CD8-positive, alpha-beta T cell (primary cell): ENCODE measurements at places on chromosomes 5 and 9.
A peak's percentile ranks its signal among the peaks of the same experiment; 100 is the strongest.

DNA sequence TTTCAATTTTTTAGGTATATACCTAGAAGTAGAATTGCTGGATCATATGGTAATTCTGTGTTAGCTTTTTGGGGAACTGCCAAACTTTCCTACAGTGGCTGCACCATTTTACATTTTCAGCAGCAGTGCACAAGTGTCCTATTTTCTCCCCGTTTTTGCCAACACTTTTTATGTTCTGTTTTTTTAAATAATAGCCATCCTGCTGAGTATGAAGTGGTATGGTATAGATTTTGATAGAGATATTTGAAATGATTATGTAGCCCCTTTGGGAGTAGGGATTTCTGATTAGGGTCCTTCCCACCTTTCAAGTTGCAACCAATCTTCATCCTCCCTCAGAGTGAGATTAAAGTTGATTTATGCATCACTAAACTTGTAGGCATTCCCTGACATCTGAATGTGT, 76.5 kb downstream of the ARHGEF28 start:
- no peak for DNase-seq

DNA sequence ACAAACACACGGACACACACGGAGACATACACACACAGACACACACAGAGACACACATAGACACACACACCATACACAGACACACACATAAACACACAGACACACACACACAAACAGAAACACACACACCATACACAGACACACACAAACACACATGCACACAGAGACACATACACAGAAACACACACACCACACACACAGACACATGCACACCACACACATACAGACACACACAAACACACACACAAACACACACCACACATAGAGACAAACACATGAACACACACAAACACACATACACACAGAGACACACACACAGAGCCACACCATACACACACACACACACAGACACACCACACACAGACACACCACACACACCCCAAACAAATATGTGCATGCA, 152.7 kb upstream of the FOXD4L5 start:
- DNase-seq: no peak

DNA sequence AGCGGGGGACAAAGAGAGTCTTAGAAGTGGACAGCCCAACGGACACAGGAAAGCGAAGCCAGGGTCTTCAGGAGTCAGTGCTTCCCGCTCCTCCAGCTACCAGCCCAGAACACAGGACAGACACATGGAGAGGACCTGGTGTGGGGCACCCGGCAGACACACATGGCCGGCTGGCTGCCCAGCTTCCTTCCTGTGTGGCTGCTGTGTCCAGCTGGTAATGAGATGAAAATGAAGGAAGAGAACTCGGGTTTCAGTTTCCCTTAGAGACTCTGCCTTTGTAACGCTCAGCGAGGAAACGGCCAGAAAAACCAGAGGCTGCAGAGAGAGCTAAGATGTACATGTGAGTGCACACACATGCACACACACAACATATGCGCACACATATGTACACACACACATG, 87.5 kb downstream of the SECISBP2 start:
- DNase-seq: no peak

- DNase-seq: no peak
These were observed 22.2 kb upstream of the B4GALT1 start for GRCh38 chr9:33189331-33189791.

DNA sequence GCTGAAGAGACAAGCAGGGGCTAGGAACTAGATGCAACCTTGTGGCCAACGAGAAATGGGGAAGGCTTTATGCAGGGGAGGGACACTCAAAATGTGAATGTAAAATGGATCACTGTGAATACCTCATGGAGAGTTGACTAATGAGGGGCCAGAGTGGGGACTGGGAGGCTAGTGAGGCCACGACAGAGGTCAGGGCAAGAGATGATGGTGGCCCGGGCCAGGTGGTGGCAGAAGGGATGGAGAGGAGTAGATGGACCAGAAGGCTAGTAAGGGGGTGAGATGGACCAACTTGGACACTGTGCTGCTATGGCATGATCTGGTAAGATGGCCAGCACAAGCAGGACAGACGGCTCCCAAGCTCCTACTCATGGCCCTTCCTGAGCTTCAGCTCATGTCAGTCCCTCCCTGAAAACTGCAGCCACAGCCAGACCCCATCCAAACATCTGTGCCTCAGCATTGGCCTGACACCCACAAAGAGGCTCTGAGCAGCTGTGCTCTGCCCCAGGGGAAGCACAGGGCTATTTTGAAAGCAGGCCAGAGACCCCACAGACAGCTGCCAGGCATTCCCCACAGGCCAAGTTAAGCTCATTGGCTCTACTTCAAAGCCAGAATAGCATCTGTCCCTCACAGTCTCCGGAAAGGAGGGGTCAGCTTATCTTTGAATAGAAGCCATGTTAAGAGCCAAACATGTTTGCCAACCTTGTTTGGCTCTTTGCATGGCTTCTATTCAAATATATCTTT, 22.1 kb downstream of the P4HA2 start:
- DNase-seq: no peak

- DNase-seq: no peak
These were observed 3.6 kb downstream of the NEURL1B start for GRCh38 chr5:172644711-172645110.

DNA sequence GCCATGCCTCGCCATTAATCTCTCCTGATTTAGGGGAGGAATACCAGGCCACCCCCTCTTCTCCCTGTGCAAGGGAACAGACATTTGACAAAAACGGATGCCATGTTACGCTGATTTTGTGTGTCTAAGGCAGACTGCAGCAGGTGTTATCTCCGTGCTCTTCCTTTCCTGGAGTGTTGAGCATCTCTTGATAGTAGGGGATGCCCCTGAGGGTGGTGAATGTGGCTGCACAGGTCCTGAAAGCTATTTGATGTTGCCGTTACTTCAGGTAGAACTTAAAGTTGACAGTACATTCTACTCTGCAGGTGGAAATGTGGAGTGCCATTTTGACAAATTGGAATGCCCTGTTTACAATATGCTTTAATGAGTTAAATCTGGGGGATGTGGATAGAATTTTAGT, 21.5 kb downstream of the TENT4A start:
- no peak for DNase-seq

DNA sequence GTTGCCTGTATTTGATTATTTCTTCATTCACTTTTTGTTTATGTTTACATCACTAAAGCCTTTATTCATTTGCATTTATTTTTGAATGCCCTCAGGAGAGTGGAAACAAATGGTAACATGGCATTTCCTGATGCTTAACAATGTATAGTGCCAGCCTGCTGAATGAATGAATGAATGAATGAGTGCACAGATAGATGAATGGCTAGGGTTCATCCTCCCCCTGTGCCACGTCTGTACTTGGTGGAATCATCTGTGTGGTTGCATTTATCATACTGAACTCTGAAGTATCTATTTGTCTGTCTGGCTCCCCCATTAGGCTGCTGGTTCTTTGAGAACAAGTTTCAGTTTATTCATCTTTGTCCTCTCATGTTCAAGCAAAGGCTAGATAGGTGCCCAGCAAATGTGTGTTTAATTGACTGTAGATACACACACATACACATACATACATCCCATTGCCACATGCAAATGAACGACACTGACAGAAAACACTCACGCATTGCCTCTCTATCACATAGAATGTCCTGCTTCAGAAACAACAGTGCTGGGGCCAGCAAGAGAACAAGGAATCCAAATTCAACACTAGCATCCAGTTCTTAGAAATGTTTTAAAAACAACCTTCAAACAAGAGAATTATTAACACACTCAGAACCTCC, 150.4 kb downstream of the PAPPA start:
- DNase-seq: no peak

DNA sequence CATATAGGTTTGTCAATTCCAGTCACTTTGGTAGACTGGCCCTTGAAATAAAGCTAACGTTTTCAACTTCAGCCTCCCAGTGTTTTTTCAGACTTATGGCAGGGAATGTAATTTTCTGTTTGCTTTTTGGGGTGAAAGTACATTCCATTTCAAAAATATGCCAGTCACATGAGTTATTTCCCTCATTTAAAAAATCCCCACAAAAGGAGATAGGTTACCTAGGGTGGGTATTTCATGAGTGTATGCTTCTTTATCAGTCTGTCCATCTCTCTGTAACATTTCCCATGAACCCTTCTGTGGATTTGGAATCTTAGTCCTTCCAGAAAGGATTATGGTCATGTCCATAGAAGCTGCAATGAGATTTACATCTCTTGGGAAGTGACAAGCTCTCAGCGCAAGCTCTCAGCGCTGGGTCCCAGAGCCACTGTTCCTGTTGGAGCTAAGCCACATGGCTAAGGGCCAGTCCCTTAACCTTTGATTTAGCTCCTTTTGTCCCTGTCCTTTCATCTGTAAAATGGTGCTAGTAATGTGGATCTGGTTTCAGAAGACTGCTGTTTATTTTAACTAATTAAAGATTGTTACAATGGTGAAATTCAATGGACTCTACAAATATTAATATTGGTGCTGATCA, 294.9 kb downstream of the NR3C1 start:
- no peak for DNase-seq

DNA sequence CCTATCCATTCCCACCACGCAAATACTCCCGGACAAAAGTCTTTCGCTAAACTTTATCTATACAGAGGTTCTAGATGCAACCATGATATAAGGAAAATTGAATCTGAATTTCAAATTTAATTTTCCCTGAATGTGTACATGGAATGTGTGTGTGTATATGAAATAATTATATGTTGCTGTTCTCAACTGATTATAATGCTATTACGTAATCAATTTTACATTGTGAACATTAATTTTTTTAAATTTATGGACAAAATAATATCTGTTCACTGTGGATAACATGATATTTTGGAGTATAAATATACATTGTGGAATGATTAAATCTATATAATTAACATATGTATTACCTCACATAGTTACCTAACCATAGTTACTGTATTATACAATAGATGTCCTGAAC, 1250.6 kb downstream of the EFNA5 start:
- DNase-seq: no peak

- DNase-seq: peak; percentile 79
These were observed 15.3 kb downstream of the MYMK start for GRCh38 chr9:133509179-133510083.

DNA sequence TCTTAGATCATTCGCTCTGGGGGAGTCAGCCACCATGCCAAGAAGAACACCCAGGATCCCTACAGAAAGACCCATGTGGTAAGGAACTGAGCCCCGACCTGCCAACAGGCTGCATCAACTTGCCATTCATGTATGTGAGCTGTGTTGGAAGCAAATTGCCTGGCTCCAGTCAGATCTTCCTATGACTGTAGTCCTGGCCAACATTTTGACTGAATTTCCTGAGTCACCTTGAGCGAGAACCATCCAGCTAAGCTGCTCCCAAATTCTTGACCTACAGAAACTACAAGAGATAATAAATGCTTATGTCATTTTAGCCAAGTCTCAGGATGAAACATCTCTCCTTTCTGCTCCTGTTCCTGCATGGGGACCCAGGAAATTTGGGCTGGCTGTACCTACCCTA, 40.0 kb upstream of the SLC44A1 start:
- DNase-seq: no peak

- DNase-seq: no peak
These were observed 35.0 kb downstream of the FGF1 start for GRCh38 chr5:142650881-142651280.

GRCh38 chr5:83866181-83866580, 145.5 kb upstream of the HAPLN1 start:
- no peak for DNase-seq

DNA sequence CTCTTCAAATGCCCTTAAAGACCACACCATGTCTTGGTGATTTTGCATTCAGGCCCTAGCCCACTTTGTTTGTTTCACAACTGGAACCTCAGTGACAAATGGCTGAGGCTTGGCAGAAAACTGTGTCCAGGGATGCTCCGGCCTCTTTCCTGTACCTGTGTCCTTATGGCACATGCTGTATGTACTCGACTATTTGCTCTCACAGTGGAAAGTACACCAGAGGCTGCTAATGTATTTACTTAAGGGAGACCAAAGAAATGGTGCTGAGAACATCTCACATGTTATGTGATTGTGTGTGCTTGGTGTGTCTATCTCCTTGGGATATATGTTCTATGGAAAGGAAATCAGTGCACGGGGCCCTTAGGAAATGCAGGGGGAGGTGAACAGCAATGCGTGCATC, 263.3 kb downstream of the GADD45G start:
- no peak for DNase-seq

DNA sequence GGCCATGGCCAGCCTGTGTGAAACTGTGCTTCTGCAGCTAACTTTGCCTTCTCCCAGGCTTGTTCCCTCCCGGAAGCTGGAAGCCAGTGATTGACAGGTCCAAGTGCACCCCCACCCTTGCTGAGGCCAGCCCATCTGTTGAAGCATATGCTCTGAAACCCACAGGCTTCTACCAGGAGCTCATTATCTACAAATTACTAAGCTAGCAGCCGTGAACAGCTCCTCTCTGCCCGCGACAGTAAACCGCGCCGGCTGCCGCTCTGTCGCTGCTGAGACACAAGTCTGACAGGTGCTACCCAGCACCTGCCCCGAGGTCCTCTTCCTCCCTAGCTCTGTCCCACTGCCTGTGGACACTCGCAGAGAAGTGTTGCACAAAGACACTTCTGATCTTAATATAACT, 490.9 kb downstream of the GADD45G start:
- no peak for DNase-seq

GRCh38 chr5:60584304-60584703, 115.7 kb downstream of the DEPDC1B start:
- DNase-seq: no peak

GRCh38 chr5:75610201-75610600, 1.1 kb upstream of the ANKDD1B start:
- DNase-seq: no peak

DNA sequence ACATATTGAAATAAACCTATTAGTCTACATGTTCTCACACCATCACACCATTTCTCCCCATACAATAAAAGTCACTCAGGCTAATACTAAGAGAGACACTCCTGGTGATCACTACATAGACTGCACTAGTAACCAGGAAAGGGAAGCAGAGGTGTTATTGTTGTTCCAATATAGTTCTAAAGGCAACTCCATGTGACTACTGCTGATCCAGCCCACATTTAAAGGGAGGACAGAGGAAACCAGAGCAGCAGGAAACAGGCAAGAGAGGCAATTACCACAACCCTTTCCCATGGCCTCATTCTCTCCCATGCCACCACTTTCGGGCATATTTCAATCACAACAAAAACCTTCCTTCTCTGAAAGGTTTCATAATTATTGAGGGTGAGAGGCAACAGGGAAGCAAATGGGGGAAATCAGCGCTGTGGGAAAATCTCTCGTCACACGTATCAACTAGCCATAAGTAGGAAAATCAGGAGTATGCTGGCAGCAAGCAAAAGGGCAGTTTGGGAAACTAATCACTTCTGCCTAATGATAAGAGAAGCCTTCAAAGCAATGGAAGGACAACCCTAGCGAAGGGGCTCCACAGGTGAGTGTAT, 1.8 kb downstream of the UBAP2 start:
- DNase-seq: no peak

- no peak for DNase-seq
These were observed 112.6 kb downstream of the PCSK5 start for GRCh38 chr9:76003041-76003440.

GRCh38 chr5:141778683-141779082, 96.7 kb upstream of the ARAP3 start:
- no peak for DNase-seq

- DNase-seq: no peak
These were observed 10.4 kb upstream of the FAM120AOS start for GRCh38 chr9:93463638-93464248.

- DNase-seq: no peak
These were observed 291.8 kb upstream of the DAB2 start for GRCh38 chr5:39716532-39717028.
